ENCODE measurements at places on chromosomes 12 and 14.

DNA sequence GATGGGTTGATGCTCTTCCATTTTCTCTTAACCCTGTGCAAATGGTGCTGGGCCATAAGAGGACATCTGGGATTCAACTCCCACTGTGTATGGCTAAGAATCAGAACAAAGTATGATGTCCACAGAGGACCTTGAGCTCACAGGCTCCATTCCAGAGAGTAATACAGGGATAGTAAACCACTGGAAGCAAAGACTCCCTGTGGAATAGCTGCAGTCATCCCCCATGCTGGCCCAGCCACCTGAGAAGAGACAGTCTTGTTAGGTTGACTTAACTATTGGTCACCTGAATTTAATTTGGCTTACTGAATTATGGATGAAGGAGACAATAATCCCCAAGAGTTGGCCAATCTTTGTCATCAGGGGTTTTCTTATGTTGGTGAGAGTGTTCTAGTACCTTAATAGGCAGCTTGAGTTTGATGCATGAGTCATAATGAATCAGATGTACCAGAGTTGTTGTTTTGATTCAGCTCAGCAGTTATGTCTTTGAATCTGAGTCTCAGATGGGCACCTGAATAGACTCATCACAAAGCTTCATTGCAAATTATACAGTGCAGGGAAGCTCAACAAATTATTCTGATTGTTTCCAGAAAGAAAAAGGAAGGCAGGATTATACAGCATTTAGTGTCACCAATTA lies 122.7 kb downstream of the SSPN start:
- no peak for DNase-seq

DNA sequence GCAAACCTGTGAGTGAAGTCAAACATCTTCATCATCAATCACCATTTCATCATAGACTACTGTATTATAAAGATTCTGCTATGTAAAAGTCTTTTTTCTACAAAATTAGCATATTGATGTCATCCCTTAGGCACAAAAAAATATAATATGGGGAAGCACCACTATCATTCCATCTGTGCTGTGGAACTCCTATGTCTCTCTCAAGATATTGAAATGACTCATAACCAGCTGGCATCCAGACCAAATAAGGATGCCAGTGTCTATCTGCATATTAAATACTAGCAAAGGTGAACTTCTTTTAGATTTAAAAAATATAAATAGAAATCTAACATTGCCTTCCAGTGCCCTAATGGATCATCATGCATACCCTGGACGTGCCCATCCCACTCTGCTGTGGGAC lies 17.9 kb upstream of the DCAF5 start:
- DNase-seq = no peak

DNA sequence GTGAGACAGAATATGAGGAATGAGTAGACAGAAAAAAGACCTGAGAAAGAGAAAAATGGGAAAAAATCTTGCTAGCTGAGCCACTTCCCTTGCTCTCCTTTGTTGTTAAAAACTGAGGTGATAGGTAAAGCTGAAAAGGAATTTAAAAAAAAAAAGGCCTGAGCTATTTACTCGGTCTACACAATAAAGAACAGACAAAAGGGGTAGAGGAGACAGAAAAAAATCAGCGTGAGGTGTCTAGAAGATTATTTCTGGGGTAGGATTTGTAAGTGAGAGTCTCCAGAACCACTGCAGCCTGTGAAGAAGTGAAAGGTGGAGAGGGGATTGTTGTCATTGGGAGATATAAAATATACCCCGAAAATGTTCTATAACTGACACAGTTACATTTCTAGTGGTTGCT lies 98.8 kb downstream of the EXOC5 start:
- DNase-seq = no peak

- no peak for DNase-seq
These were observed 73.0 kb downstream of the CIT start for GRCh38 chr12:119804011-119804641.

DNA sequence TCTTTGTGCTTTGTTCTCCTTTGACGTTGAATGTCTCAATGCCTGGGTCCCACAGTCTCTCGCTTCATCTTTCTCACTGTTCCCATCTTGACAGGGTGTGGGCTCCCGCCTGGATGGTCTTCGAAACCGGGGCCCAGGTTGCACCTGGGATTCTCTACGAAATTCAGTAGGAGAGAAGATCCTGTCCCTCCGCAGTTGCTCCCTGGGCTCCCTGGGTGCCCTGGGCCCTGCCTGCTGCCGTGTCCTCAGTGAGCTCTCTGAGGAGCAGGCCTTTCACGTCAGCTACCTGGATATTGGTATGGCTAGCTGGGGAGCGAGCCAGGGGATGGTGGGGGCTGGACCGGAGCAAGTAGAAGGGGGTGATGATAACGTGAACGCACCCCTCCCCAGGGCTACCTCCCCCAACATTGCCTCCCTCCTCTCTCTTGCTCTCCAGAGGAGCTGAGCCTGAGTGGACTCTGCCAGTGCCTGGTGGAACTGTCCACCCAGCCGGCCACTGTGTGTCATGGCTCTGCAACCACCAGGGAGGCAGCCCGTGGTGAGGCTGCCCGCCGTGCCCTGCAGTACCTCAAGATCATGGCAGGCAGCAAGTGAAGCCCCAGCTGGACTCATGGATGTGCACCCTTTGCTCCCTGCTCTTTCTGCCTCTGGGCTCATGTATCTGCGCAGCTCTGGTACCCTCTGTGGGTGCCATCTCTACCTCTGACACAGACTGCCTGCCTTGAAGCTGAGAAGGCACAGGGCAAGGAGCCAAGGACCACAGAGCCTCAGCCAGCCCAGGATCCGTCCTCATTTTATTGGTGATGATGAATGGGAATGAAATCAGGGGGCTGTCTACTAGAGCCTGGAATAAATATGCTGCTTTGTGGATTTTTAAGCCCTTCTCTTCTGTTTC lies 1.5 kb downstream of the NPFF start:
- no peak for DNase-seq

- no peak for DNase-seq
These were observed 108.6 kb upstream of the FLRT2 start for GRCh38 chr14:85421186-85421877.

DNA sequence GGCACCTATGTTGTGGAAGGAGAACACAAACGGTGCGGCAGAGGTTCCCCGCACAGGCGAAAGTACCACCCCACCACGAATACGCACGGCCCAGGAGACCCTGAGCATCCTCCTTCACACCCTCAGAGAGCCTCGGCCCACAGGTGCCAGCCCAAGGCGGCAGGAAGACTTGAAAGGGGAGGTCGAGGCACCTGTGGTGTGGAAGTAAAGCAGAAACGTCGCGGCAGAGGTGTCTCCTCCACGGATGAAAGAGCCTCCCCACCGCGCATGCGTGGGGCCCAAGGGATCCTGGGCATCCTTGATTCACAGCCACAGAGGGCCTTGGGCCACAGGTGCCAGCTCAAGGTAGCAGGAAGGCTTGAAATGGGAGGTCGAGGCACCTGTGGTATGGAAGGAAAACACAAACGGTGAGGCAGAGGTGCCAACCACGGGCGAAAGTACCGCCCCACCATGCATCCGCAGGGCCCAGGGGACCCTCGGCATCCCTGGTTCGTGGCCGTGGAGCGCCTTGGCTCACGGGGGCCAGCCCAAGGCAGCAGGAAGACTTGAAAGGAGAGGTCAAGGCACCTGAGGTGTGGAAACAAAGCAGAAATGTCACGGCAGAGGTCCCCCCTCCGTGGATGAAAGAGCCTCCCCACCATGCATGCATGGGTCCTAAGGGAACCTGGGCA lies 380.1 kb downstream of the ALG10 start:
- DNase-seq = no peak

- no peak for DNase-seq
These were observed 17.1 kb upstream of the OR4K17 start for GRCh38 chr14:20093442-20093841.

- DNase-seq = no peak
These were observed 74.1 kb downstream of the CACNA1C start for GRCh38 chr12:2126676-2127406.

- no peak for DNase-seq
These were observed 84.6 kb downstream of the SLC38A6 start for GRCh38 chr14:61065656-61066055.

DNA sequence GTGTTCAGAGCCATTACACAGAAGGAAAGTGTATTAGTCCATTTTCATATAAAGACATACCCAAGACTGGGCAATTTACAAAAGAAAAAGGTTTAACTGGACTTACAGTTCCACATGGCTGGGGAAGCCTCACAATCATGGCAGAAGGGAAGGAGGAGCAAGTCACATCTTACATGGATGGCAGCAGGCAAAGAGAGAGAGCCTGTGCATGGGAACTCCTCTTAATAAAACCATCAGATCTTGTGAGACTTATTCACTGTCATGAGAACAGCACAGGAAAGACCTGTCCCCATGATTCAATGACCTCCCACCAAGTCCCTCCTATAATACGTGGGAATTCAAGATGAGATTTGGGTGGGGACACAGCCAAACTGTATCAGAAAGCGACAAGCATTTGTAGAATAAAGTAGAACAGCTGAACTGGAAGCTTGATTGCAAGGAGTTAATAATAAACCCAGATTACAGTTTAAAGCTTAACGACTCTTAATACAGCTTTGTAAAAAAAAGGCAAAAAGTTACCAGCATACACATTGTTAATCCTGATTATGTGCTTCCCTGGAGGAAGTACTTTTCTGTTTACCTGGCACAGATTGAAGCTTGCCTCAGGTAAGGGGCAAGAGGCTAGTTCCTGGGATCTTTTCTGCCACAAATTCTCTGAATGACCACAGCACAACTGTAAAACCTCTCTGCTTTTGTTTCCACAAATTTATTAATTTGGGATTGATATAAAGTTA lies 18.1 kb upstream of the STON2 start:
- no peak for DNase-seq

DNA sequence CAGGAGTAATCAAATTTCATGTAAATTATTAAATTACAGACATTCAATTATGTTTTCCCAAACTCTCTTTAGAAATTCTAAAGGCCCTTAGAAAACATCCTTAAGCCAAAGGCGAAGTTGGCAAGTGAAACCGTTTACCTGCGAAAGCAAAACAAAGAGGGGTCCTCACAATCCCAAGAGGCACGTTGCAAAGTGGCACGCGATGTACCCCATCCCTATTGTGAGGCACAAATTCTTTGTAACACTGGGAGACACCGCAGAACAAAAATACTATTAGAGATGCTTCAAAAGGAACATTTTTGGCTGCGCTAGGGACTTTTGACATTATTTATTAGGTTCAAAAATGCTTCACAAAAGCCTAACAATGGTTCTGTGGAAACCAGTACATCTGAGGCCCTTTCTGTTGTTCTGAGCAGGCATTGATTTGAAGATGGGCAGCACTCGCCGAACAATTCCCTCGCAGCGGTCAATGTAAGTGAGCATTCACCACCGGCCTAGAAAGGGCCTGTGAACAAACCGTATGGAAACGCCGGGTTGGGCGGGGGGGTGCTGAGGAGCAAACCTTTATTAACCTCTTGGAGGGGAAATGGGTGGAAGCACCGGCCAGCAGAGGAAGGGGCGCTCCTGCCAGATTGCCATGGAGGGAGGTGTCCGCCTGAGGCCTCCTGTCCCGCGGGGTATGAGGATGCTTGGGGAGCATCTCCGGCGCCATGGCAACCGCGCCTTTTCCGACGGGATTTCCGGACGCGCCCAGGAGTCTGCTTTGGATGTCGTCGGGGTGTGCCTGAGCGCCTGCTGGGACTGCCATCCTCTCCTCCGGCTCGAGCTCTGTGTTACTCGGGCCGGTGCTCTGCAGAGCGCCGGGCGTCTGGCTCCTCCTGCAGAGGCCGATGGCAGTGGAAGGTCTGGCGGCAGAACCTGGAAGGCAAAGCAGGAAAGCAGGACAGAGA lies 193.9 kb downstream of the C12orf42 start:
- no peak for DNase-seq

- peak; percentile 59 for DNase-seq
These were observed 29.2 kb downstream of the ATF7 start for GRCh38 chr12:53596920-53597363.

DNA sequence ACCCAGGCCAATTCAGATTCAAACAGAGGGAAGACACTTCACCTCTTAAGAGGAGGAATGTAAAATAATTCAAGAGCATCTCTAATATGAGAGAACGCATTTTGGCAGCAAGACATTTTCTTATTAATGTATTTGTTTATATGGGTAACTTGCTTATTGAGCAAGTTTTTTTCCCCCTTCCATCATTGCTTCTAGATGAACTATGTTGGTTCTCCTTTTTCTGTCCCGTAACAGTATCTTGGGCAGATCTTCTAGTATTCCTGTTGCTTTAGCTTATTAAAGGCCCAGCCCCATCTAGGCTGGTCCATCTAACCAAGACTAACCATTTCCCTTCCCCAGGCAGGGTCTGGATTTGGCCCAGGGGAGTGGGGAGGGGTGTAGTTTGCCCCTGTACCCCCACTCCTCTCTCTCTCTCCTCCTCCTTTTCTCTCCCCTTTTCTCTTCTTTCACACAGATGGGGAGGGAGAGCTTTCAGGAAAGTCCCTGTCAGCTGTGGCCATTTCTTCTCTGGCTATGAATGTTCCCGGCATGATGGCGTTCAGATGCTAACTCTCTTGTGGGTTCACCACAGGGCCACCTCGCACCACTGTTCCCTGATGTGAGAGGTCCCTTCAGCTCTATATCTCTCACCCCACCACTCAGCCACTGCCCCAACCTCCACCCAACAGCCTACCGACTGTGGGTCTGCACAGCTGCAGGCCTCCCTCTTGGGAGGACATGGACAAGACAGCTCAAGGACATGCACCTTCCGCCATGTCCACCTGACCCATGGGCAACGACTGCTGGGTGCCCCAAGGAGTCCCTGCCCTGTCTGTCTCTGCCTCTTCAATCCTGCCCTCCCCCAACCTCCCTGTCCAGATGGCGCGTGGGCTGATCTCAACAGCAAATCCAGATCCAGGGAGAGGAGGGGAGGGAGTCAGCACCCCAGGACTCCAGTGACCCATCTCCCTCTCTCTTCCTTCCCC lies 15.8 kb upstream of the RPS6KL1 start:
- DNase-seq = no peak

DNA sequence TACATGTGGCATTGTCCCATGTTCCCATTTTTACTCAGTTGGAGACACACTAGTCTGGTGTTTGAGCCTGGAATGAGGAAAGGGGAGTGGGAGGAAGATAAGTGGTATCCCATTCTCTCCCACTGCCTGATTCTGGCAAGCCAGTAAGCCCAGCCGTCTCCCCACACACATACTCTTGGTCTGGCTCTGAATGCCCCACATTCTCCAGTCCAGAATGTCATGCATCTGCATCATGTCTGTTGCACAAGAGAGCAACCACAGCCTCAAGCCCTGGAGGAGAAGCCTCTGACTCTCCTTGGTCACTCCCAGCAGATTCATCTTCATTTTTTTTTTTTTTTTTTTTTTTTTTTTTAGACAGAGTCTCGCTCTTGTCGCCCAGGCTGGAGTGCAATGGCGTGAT lies 48.0 kb downstream of the DRAM1 start:
- DNase-seq = peak; percentile 98

- no peak for DNase-seq
These were observed 1.1 kb upstream of the SENP1 start for GRCh38 chr12:48106681-48107613.

- DNase-seq = peak; percentile 45
These were observed 22.2 kb downstream of the ZNF664 start for GRCh38 chr12:123995023-123995748.

GRCh38 chr12:119113496-119113986 lies 65.2 kb upstream of the HSPB8 start:
- no peak for DNase-seq

DNA sequence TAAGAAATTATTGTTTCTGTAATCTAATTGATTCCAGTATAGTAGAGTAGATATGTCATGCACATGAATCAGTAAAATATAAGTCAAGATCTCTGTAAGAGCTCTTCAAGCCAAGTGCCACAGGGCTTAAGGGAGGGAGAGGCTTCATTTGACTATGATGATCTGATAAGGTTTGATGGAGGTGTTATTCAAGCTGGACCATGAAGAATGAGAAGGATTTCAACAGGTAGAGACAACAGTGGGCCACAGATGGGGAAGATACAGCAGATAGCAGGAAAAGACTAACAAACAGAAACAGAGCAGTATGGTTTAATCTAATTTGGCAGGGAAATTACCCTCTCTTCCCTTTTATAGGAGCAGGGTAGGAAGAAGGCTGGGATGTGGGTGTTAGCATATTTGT lies 40.6 kb upstream of the FKBP4 start:
- DNase-seq = no peak

Data from GM04503 (cell line).